ENCODE measurements at places on chromosomes 7 and 10.
A peak's percentile ranks its signal among the peaks of the same experiment; 100 is the strongest.

DNA sequence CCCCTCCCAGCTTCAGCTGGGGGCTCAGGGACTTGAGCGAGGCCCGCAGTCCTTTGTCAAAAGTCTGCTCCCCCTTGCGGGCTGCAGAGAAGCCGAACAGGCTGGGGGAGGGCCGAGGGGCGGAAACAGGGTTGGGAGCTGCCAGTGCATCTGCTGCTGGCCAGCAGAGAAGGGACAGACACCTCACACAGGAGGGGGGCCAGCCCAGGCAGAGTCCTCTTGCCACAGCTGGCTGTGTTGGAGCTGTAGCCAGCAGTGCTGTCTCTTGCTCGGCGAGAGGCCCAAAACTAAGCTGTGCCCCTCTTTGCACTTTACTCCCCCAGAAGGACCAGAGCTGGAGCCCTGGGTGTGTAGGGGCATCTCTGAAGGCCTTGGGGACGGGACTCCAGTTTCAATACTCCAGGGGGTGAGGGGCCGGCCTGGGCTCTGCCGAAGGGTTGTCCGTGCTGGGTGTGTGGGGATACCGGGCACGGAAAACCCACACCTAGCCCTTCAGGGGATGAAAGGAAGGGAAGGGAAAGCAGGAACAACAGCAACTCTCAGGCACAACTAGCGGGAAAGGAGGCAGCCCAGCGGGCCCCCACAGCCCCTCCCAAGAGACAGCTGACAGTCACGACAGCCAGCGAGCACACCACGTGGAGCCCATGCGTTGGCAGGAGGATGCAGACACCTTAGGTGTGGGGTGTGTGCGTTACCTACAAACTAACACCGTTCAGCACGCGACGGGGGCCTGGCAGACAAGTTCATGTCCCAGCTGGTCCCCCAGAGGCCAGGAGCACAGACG lies 17.8 kb downstream of the YKT6 start:
- DNase-seq = peak; percentile 86

GRCh38 chr7:38310591-38311101 lies 37.2 kb upstream of the TARP start:
- DNase-seq = no peak

DNA sequence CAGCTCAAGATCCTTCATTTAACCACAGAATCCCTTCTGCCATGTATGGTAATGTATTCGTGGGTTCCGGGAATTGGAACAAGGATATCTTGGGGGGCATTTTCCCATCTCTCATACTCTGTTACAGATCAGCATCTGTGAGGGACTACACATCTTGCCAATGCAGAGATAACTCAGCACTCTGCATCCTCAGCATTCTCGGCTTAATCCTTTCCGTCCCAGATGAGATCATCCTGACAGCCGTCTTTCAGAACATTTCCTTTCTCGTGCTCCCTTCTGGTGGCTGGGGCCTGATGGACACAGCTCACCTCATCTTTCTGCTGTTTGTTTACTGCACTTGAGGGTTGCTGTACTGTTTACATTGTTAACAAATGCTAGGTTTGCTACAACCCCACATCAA lies 25.3 kb downstream of the FKBP6 start:
- no peak for DNase-seq

DNA sequence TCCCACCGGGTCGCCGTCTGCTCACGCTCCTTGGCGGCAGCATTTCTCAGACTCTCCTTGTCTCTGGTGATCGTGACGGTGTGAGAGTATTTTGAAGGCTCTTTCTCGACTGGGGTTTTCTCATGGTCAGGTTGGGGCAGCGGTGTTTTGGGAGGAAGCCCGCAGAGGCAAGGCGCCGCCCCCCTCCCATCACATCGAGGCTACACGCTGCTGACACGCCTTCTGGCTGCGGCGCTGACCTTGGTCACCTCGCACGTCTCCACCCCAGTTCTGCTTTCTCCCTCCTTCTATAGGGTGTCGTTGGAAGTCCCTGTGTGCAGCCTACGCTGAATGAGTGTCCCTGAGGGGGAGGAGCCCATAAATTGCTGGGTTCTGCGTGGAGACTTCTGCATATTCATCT lies 55.2 kb downstream of the GLRX3 start:
- no peak for DNase-seq

DNA sequence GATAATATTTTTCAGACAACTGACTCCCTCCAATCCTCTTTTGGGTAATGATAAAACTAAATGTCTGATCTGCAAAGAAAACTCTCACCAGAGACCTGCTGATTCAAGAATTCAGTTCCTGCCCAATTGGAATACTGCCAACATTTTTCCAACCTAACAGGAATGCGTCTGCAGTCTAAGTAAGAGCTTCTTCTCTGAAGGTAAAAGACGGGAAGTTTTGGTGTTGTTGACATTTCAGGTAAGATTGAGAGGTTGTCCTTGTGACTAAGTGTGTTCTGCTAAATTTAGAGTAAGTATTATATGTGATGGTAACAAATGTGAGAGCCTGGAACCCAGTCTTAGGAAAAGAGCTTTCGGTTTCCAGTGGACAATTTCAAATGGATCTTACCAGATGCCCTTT lies 17.6 kb downstream of the IFIT5 start:
- DNase-seq = no peak

- peak; percentile 35 for DNase-seq
Observed at GRCh38 chr7:23469961-23470250, 385 bp downstream of the IGF2BP3 start.

GRCh38 chr7:138885383-138886147 lies 87.6 kb upstream of the ATP6V0A4 start:
- no peak for DNase-seq

GRCh38 chr10:112789248-112789647 lies 160.8 kb upstream of the TCF7L2 start:
- no peak for DNase-seq

DNA sequence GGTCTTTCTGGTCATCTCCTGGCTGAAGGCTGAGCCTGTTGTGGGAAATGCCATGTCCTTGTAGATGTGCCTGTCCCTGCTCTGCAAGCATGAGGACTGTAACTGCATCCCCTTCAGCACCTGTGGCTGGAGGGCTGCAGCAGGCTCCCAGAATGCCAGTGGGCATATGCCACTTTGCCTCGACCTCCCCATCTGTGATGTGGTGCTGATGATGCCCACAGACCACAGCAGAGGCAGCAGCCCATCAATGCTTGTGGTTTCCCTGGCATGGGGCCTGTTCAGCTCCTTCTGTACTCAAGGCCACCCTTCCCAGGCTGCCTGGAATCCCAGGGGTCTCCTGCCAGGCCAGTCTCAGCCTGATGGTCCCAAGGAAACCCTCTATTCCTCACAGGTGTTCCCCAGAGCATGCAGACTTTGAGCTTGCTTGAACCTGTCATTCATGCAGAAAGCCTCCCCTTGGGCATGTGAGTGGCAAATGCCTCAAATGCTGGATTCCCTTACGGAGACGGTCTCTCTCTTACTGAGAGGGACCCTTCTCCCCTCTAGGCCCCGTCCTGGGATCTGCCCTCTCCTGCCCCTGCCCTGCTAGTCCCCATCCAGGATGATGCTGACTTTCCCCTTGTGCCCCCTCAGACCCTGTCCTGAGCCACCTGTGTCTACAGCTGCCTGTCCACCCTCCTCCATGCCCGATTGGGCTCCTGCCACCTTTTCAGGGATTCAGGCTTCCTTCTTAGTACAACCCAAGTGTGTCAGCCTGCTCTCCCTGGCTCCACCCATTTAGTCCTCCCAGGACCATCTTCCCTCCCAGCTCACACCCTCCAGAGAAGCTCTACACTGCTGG lies 50.9 kb upstream of the ANTXRL start:
- no peak for DNase-seq

GRCh38 chr7:5502721-5503243 lies 79.1 kb upstream of the TNRC18 start:
- DNase-seq = no peak

DNA sequence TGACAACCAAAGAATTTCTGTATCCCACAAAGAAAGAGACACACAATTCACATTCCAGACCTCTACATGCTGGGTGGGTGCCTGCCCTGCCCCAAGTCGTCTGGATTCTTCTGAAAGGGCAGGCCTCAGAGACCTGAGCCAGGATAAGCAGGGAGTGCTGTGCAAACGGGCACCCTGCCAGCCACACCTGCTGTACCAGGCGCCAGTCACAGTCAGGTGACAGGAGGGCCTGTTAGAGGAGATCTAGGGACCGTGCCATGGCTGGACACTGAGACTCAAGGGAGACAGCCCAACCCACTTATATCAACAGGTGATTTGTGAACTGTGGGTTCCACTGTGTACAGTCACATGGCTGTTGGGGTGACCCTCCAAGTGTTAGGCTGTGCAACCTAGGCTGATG lies 103.1 kb upstream of the AFAP1L2 start:
- no peak for DNase-seq

- no peak for DNase-seq
Observed at GRCh38 chr7:102891693-102892261, 21.0 kb upstream of the LRRC17 start.

DNA sequence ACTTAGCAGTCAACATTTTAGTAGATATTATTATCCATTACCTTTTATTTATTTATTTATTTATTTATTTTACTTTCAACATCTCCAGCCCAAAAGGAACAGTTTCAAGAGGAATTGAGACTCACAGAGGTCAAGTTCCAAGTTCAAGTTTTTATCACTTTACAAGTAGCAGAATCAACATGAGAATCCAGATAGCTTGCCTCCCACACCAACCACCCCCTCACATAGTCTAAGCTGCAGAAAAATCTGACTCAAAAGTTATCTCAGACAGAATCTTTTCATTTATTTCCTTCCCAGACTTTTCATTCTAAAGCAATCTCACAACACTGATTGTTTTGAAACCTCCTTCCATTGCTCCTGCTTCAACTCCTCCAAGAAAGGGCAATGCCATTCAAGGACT lies 129.6 kb downstream of the GRM3 start:
- DNase-seq = no peak

GRCh38 chr10:43899224-43899959 lies 250.7 kb upstream of the ZNF32 start:
- DNase-seq = no peak

GRCh38 chr7:98922392-98923187 lies 44.3 kb downstream of the TRRAP start:
- no peak for DNase-seq

DNA sequence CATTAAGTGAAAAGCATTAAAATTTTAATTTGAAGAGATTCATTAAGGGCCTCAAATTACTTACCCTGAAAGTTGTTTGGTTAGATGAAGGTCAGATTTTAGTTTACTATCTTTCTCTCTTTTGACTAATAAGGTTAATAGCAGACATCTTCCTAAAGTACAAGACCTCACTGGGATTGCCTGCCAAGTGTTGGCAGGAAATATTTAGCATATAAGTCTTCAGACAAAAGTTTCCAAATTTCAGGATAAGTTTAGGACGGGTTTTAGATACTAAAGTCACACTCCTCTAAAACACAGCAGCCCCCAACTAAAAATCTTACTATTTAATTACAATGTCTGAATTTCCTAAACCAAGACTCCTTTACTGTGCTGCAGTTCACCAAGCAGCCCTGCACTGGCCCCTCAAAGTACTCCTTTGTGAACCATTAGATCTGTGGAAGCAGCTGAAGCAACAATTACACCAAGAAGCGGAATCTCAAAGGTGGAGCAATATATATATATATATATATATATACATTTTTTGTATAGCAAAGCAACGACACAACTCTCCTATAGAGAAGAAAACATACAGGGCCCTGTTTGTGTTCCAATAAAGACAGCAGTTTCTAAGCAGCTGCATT lies 91.2 kb upstream of the KCNIP2 start:
- no peak for DNase-seq

- no peak for DNase-seq
Observed at GRCh38 chr10:93236393-93237040, 162.8 kb downstream of the CYP26A1 start.

Measured in SK-N-DZ (cell line).